Activated CD8-positive, alpha-beta memory T cell treated with anti-CD3 and anti-CD28 coated beads for 4 hours (primary cell): ENCODE measurements at places on chromosomes 6 and 20.

DNA sequence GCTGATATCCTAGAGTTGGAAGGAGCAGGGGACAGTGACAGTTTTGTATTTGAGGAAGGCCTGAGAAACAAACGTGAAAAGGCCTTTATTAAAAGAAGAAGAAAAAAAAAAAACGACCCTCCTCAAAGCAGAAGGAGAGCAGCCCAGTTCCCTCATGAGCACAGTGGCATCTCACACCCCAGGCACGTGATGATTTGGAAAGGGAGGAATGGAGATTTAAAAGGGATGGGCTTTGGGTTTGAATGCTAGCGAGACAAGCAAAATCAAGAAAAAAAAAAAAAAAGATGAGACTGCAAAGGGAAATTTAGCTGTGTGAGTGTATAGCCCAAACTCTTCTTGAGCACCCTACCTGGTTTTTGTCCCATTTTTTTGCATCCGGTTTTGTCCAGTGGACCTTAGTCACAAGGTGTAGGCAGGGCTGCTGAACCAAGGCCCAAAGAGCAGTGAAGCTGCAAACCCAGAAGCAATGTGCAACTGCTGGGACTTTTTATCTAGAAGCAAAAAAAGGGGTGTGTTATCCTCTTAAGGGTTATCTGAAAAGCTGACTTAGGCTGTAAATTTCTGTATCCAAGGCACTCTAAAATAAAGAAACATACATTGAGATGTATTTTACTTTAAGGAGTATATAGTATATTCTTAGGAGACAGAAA, 54.5 kb upstream of the RREB1 start:
- DNase-seq = no peak

- DNase-seq = no peak
Observed at GRCh38 chr6:143290206-143290605, 160.3 kb downstream of the ADAT2 start.

- DNase-seq = peak; percentile 45
Observed at GRCh38 chr6:4059115-4059777, 19.7 kb downstream of the FAM217A start.

DNA sequence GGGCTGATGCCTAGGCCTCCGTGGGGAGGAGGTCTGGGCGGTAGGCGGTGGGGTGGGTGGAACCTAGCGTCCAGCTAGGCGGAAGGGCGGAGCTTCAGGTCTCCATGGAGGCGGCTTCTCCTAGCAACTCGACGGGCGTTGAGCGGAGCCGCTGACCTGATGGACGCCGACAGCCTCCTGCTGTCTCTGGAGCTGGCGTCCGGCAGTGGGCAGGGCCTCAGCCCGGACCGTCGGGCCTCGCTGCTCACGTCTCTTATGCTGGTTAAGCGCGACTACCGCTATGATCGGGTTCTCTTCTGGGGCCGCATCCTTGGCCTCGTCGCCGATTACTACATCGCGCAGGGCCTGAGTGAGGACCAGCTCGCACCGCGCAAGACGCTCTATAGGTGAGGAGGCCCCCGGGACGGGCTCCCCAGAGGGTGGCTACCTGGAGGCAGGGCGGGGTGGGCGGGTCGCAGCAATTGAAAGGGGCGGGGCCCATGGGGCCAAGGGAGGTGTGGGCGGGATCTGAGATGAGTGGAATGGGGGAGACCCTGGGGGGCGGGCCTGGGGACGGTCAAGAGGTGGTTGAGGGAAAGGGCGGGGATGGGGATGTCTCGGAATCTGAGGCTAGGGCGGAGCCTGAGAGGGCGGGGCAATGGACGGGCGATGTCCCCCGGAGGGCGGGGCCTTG, at the start of gene RSPH9:
RSPH9 (plus strand) TSS at position 97 of the 673 bp plus-strand sequence; CDS start at position 160, 63 bp downstream.
- no peak for DNase-seq

DNA sequence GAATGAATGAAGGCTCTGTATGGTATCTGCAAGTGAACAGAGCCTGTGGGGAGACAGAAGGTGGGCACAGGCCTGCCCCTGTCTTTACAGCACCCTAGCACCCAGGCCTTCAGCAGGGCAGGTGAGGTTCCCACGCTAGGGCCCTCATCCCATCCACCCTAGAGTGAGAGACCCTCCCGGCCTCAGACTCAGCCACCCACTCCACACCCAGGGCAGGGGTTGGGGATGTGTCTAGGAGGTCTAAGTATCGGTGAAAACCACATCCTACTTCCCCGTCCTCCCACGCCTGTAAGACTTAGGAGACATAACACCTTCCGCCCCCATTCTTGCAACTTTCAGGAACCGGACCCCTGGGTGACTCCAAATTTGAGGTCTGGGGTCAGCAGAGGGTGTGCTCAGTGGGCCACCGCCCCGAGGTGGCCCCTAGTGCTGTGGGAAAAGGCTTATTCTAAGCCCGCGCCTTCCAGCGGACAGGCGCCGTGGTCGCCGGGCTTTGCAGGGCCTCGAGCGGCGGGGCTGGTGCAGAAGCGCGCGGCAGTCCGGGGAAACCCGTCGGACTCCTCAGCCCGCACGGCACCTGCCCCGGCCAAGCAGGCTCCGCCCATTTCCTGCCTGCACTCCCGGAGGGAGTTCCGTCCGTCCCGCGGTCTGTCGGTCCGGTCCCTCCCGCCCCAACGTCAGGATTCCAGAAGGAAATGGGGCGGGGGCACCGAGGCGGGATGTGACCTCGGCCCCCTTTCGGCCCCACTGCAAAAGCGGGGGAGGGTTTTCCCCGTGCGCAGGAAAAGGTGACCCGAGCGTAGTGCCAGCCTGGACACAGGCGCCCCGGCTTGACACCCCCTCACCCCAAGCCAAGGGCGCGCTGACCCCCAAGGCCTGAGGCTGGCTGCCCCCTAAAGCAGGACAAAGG, 868 bp downstream of the SAMD10 start:
- no peak for DNase-seq

DNA sequence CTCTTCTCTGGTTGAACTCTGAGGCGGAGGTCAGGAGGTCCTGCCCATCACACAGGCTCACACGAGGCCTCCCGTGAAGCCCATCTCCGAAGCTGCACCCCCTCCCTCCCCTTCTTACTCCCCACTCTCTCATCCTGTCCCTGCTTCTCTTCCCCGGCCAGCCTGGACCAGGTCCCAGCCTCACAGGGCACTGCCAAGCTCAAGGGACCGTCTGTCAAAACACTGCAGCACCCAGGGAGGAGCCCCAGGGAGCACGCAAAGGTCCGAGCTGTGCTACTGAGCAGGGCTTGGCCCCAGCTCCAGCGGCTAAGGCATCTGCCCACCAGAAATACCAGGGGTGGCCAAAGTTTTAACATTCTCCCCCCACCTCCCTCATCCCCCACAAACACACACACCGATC, 70.0 kb downstream of the PSMG4 start:
- DNase-seq = no peak

GRCh38 chr6:42369568-42369967, 82.2 kb downstream of the TRERF1 start:
- DNase-seq = no peak

- no peak for DNase-seq
Observed at GRCh38 chr20:2331901-2332565, 36.2 kb downstream of the TGM3 start.

GRCh38 chr6:6946206-6947155, 161.3 kb upstream of the RREB1 start:
- DNase-seq = no peak

DNA sequence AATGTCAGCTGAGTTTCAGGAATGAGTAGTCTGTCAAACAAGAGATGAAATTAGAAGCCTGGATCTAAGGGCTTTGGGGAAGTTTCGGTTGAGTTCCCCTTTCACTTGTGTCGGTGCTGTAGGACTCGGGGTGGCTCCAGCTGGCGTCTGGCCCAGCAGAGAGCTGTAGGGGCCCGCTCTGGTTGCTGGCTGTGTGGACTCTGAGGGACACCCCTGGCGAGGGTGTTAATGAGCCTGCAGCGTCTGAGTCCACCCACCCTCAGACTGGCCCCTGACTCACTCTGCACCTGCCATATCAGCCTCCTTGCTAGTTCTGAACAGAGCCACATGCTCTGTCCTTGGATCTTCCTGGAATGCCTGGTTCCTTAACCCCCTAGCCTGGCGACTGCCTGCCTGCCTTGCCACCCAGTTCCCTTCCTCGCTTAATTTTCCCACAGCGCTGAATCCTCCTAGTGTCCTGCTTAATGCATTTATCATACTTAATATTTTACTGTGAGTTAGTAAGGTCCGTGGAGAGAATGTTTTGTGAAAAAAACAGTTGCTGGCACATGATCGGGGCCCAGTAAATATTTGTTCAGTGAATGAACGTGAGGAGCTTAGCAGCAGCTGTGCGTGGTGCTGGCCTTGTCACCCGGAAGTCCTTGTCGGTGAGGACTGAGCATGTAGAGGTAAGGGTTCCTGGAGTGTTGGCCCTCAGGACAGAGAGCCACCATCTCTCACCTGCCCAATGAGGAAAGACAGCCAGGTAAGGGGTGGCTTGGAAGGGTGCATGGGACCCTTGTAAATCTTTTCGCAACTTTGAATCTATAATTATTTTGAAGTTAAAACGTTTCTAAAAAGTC, 1.6 kb downstream of the DNAJC5 start:
- DNase-seq = no peak

- no peak for DNase-seq
Observed at GRCh38 chr6:158771399-158772152, 47.6 kb downstream of the EZR start.

GRCh38 chr6:27872642-27873020, 39.6 kb downstream of the OR2B2 start:
- no peak for DNase-seq

- no peak for DNase-seq
Observed at GRCh38 chr6:82245376-82245775, 2.2 kb downstream of the IBTK start.

DNA sequence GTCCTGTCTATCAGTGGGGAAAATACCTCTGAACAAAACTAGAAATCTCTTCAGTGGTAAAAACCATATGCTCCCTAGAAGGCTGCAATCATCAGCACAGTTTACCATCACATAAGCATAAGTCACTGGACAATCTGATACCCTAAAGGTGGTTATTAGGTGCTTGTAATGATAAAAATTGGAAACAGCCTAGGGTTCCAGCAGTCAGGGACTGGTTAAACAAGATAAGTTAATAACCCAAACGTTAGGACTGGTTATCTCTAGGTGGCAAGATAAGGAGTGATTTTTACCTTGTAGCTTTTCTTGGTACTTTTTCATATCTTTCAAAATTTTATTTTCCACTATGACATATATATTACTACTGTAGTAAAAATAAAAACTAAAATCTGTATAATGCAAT, 11.0 kb downstream of the ECI2 start:
- DNase-seq = no peak

GRCh38 chr6:150354754-150355571, 13.8 kb upstream of the IYD start:
- DNase-seq = no peak

GRCh38 chr6:145960918-145961589, 3.1 kb downstream of the SHPRH start:
- no peak for DNase-seq

DNA sequence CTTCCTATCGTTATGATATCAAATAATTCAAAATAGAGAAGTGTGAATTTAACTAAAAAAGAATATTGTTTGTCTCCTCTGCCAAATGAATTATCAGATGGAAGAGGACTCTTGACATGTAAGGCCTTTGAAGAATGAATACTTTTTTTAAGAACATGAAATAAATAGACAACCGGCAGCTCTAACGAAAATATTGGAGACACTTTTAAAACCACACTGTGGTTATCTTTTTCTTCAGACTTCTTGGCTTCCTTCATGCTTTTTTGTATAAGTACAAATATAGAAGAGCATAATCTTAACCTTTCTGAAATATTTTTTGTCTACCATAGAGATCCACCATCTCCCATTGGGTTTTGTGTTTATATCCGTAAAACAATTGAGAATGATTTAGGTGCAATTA, 115.2 kb upstream of the SCGN start:
- no peak for DNase-seq

DNA sequence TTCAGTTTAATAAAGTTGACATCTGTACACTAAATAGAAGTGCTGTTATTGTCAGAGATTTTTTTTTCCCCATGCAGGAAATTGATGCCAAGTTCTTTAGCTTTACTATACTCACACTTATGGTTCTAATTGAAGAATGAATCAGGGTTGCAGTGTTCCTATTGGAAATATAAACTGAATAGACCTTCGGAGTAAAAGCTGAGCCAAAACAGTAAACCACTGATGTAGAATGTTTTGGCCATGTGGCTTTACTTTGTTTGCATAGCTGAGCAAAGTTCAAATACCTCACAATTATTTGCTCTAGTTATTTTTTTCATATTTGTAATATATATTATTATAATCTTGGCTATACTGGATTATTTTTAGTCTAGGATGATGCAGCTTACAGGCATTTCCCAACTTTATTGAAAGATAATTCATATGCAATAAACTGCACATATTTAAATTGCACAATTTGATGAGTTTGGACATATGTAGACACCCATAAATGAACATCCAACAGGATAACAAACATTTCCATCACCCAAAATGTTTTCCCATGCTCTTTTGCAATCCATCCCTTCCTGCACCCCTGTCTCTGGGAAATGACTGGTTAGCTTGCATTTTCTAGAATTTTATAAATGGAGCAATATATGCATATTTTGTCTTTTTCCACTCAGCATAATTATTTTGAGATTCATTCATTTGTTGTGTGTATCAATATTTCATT, 105.8 kb upstream of the NOX3 start:
- DNase-seq = no peak

- no peak for DNase-seq
Observed at GRCh38 chr6:106724848-106725247, 95.5 kb downstream of the QRSL1 start.

GRCh38 chr6:134451529-134451928, 133.6 kb upstream of the SGK1 start:
- no peak for DNase-seq

DNA sequence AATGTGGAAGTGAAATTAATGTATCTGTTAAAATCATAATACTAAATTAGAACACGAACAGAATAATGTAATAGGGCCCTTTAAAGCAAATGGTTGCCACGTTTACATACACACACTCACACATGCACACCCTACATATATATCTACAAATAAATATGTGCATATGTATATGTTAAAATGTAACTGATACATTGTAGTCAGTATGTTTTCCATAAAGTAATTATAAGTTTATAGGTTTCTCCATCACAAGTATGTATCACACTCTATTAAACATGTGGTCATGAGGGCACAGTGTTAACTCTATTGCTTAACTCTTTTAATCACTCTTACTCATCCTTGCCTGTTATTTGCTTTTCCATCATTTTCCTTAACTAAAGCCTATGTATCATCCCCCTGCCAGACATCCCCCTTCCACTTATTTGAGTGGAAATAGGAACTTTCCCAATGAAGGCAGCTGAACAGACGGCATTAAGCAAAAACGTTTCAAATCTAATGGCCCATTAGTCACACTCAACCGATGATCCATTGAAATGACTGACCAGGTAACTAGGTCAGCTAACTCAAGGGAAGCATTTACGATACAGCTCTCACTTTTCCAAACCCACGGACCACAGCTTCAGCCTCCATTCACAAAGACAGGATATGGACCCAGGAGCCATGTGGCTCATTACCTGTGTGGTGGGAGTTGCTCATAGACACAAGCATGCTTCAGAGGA, 89.3 kb downstream of the HAO1 start:
- no peak for DNase-seq

GRCh38 chr6:91447530-91448254, 860.8 kb upstream of the MAP3K7 start:
- no peak for DNase-seq
